Hypothalamus (tissue), 51 donors: ENCODE measurements at places on chromosomes 1 and 21.

DNA sequence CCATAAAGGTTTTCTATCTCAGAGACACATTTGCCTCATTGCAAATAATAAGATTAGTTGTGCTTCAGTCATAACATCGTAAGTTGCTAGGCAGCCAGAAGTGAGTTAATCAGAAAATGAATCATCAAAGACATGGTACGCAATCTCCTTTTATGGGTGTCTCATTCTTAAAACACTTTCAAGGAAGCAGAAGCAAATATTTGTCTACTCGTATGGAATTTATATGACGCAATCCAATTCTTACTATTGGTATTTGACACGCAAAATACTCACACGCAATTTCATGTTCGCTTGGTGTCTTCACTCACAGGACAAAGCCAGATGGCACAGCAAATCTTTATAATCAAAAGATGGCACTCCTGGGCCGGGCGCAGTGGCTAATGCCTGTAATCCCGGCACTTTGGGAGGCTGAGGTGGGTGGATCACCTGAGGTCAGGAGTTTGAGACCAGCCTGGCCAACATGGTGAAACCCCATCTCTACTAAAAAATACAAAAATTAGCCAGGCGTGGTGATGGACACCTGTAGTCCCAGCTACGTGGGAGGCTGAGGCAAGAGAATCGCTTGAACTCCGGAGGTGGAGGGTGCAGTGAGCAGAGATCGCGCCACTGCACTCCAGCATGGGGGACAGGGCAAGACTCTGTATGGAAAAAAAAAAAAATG lies 56.4 kb downstream of the HLCS start:
- DNase-seq = no peak

DNA sequence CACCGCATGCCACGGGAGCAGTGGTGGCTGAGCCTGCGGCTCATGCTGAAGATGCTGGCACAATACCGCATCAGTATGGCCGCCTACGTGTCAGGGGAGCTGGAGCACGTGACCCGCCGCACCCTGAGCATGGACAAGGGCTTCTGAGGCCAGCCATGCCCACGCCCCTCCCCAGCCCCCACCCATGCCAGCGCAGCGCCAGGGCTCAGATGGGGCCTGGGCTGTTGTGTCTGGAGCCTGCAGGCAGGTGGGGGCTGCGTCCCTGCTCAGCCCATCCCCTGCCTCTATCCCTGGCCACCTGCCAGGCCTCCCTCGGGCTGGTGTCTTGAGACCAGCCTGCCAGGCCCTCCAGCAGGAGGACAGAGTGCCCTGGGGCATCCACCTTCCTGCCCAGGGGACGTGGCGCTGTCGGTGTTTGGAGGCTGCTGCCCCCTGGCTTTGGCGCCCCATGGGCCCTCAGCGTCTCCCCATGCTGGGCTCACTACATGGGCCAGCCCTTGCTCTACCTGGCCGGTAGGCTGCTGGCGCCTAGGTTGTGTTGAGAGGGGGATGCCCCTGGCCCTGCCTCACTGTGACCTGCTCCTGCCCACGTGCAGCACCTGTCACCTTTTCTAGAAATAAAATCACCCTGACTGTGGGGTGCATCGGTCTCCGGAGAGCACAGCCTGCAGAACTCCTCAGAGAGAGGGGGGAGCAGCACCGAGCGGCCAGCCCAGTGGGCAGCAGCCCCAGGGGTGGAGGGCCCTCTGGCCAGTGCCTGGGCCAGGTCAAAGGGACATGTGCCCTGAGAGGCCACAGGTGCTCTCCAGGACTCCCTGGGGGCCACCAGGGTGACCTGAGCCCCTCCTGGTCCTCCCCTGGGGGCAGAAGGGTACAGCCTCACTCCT lies 12.2 kb downstream of the CFAP410 start:
- no peak for DNase-seq

DNA sequence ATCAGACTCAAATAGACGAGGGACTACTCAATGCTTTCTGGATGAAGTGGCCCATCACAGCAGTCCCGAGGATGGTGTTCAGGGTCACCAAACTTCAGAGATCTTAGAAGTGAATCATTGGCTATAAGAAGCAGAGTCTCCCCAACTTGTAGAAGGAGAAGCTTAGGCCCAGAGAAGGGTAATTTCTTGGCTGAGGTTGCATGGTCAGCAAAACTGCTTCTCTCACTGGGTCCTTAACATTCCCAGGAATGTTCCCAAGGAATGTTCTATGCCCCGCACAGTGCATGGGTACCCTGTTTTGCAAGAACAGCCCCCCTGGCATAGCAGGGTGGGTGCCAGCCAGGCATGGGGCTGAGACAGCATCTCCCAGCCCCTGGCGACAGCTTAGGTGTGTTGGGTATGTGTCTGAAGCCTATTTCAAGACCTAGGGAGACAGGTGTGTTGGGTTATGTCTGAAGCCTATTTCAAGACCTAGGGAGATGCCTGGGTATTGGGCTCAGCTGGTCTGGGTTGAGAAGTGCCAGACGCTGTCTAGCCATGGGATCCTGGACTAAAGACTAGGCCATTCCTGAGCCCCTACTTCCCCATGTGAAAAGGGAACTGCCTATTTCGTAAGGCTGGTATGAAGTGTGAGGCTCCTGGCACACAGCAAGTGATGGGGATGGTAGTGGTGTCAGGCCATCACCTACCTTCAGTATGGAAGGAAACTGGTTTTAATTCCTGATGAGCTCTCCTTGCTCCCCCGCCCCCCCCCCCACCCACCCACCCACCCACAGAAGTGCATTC lies 26.1 kb downstream of the PADI6 start:
- DNase-seq = no peak

- no peak for DNase-seq
Observed at GRCh38 chr1:221139991-221140390, 260.7 kb downstream of the HLX start.

- DNase-seq = no peak
Observed at GRCh38 chr1:154784416-154784815, 85.7 kb downstream of the KCNN3 start.

GRCh38 chr1:156877433-156878170 lies 15.9 kb upstream of the PEAR1 start:
- no peak for DNase-seq

DNA sequence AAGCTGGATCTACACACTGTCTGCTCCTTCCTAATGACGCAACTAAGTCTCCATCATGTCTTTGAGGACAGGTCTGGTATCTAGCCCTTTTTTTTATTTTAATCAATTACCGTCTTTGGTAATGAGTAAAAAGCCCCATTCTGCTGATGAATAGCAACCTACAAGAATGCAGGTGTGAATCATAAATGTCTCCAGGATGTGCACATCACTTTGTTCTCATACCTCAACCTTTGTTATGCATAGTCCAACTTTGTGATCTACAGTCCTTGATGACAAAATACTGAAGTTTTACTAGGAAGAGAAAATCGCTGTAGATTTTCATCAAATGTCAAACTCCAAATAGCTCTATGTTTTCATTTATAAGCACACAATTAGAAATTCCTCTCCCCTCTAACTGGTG lies 39.3 kb downstream of the PLPPR5 start:
- no peak for DNase-seq

- DNase-seq = no peak
Observed at GRCh38 chr1:177913762-177914540, 55.9 kb downstream of the SEC16B start.

DNA sequence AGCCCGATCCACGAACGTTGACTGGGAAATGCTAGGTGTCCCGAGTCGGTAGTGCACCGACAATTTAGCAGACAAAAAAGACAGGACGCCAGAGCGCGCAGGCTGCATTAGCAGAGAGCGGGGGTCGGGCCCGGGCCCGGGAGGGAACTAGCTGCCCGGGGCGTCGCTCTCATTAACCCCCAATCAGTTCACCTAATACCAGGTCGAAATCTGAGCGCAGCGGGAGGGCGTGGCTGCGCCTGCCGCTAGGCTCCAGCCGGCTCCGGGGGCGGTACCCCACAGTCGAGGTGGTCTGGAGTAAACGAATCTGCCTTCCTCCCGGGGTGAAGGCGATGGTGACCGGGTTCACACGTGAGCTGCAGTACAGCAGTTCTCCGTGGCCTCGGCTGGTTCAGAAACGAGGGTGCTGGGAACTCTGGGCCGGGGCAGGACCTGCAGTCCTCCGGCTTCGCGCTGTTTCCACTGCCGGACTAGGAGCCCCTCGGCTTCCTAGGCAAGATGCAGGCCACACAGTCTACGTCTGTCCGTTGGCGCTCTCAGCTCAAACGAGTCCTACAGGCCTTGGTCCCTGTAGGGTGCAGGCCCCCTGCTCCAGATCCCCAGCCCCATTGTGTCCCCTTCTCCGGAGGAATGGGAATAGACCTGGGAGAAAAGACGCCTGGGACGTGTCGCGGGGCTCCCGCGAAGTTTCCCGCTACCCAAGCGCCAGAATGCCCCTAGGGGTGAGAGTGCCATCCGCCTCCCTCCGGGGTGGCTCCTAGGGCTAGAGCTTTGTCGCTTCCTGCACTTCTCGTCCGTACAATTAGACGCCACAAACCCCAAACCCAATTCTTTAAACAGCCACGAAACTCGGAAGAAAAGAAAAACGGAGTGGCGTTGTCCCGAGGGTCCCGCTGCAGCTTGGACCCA lies 2.0 kb downstream of the GFI1 start:
- DNase-seq = no peak

DNA sequence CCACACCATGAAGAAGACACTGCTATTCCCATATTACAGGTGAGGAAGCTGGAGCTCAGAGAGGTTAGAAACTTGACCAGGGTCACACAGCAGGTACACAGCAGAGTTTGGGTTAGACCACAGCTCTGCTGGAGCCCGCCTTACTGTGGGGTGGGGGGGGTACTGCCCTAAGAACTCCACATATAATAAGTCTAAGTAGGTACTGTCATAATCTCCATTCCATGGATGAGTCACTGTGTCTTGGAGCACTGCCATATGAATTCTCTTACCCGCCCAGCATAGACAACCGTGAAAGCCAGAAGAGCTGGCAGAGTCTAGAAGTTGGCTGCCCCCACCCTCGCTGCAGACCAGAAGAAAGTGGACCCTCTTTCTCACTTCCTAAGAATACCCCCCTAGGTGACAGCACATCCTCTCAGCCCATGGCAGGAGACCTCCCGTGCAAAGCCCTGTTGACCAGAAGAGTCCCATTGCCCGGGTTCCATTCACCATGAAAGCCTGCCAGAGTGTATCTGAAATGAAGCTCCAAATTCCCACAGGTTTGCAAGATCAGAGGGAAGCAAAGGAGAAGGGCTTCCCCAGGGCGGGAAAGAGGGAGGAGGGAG lies 5.2 kb upstream of the PLA2G2D start:
- DNase-seq = no peak

DNA sequence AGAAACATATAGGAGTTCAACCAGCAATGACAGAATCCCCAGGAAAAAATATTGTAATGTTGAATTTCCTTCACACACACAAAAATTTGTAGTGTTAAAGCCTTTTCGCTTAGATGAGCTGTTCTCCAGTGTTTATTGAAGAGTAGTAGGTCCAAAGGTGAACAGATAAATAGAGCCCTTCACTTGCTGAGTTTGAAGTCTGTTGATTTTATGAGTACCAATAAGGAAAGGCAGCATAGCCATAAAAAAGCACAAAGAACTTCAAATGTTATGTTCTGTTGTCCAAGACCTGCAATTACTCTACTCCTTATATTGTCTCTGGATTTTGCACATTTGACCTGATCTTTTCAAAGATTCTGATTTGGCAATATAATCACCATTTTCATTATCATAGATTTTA lies 362.7 kb upstream of the B3GALT2 start:
- no peak for DNase-seq

GRCh38 chr1:152972196-152972886 lies 1.9 kb downstream of the SPRR4 start:
- no peak for DNase-seq

DNA sequence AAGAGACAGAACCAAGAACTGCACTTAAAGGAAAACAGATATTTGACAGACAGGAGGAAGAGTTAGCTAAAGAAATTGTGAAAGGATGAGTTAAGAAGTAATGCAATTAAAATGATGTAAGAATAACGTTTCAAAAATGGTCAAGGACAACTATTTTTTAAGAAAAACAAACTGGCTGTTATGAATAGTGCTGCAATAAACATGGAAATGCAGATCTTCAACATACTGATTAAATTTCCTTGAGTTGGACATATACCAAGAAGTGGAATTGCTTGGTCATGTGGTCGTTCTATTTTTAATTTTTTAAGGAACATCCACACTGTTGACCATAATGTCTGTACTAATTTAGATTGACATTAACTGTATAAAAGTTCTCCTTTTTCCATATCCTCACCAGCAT lies 23.1 kb upstream of the PHTF1 start:
- no peak for DNase-seq

DNA sequence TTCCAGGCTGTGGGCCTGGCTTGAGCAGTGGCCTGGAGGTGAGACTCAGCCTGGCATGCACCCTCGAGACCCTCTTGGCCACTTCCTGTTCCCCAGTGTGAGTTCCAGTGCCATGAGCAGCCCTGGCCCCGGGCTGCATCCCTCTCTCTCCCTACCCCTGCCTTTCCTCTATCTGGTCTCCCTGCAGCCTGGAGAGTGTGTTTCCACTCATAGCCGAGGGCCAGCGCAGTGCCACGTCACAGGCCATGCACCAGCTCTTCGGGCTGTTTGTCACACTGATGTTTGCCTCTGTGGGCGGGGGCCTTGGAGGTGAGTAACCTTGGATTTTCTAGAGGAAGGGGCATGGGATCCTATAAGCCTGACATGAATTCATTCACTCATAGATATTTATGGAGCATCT lies 13.6 kb downstream of the RHBG start:
- DNase-seq = no peak

- no peak for DNase-seq
Observed at GRCh38 chr1:181632492-181632891, 149.2 kb downstream of the CACNA1E start.

GRCh38 chr1:53166912-53167311 lies 24.5 kb upstream of the SLC1A7 start:
- DNase-seq = no peak

GRCh38 chr1:222047366-222047765 lies 305.5 kb upstream of the DUSP10 start:
- DNase-seq = no peak

- no peak for DNase-seq
Observed at GRCh38 chr1:221602830-221603229, 139.1 kb downstream of the DUSP10 start.

DNA sequence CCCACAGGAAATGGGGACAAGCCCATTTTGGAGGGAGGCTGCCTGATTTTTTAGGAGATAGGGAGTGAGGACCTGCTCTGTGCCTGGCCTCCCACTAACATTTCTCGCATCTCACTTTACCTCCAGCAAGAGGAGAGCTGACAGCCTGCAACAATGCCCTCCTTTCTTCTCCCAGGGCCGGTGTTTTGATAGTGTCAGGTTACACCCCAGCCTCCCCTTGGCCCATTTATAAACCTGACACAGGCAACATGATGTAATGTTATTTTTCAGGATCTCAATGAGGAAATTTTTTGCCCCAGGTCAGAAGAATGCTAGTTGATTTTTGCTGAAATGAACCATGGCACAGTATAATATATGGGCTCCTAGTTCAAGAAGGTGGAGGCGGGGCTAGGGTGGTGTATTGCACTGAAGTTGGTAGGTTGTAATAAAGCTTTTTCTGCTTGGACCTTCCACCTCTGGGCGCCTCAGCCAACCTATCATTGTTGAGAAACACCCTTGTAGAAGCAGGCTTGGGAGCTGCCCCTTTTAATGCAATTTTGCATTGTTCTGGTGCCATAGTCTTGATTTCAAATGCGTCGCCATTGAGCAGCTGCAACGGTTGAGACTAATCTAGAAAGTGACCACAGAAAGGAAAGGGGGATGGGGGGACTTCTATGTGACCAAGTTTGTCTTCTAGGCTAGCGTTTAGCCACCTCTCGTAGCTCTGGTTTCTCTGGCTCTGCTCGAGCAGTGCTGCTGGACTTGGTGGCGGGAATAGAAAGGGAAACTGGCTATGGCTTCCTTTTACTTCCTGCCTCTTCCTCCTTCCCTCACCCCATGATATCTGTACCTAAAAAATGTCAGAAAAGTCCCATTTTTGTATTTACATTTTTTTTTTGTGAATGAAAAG lies 53.0 kb downstream of the PBX1 start:
- DNase-seq = no peak
